Brain pericyte (primary cell): ENCODE measurements at places on chromosomes 2 and 18.

GRCh38 chr2:197500503-197501131, 438 bp downstream of the HSPE1 start:
- DNase-seq = no peak

DNA sequence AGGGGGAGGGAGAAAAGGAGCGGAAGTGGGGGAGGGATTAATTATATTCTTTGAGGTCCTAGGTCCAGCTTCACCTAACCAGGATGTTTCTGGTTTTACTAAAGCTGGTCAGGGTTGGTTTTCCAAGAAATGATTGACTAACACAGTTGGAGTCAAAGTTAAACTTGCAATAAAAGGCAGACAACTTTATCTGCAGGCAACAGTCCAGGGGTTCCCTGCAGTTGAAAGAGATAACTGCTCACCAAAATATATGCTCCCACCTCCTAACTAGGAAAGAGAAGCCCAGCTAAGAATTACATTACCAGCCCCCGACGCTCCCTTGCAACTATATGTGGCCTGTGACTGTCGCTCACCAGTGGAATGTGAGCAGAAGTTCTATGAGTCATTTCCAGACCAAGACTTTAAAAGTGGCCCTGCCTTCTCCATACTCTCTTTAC, 140.0 kb upstream of the PKDCC start:
- DNase-seq = no peak

- DNase-seq = no peak
These were observed 286.4 kb downstream of the TXNL1 start for GRCh38 chr18:56351911-56352500.

- no peak for DNase-seq
These were observed 68.8 kb upstream of the SERTAD2 start for GRCh38 chr2:64722291-64723044.

GRCh38 chr18:55314031-55314430, 274.0 kb downstream of the TCF4 start:
- DNase-seq = no peak

DNA sequence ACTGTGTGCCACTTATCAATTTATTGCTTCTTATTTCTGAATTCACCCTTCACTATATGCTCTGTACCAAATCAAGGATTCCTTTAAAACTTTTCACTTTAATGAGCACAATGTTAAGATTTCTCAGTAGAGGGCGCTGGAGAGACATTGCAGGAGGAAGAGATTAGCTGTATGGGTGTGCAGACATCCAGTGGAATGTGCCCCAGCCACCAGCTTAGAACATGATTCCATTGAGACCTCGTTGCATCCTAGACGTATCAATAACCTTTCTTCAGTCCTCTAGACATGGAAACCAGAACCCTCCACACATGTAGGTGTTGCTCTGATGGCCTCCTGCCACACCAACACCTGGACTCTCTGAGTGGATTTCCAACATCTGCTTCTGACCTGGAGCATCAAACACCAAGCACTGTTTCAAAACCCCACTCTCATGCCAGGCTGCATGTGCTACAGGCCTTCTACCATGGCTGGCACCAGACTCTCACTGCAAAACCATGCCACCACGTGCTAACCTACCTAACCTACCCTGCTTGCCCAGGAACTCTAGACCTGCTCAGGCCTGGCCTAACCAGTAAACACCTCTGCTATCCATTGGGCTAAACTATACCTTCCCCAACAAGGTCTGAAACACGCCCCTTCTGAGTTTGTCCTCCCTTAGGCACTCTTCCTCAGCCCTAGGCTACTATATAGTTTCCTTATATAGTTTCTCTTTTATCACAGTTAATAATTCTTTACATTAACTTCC, 633.2 kb upstream of the PKDCC start:
- DNase-seq = no peak

GRCh38 chr2:157257312-157258252, at the start of gene GALNT5:
TSS of gene GALNT5 (plus strand) at chr2:157257705. CDS start at chr2:157258083, 378 bp downstream.
- peak; percentile 47 for DNase-seq

DNA sequence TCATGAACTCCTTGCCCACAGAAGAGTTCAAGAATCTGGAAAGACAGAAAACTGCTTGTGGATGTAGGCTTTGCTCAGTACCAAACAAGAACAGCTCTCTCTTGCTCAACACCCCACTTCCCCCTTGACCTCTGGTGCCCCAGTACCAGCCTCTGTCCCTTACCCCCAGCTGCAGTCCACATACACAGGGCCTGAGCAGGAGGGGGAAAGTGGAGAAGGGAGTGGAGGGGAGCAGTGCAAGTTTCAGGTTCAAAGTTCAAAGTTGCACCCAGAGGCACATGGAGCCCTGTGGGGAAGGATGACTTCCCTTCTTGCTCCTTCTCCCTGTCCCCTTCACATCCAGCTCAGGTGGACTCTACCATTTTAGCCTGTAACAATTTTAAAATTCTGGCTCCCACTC, 61.1 kb upstream of the LPIN2 start:
- no peak for DNase-seq

DNA sequence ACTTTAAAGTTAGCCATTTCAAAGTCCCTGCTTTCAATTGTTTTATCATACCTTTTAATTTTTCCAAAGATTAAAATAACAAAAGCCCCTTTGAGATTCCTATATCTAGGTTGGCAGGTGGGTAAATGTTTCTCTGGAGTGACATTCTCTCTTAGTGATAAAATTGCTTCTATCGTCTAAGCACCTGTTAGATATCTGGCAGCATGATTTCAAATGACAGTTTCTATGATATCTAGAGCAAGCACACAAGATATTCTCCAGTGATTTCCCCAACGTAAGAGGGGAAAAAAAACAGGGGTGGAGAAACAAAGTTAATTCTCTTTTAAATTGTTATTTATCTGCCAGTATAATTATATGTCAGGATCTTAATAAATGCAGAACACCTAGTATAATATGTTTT, 610.2 kb downstream of the DSC3 start:
- DNase-seq = no peak

DNA sequence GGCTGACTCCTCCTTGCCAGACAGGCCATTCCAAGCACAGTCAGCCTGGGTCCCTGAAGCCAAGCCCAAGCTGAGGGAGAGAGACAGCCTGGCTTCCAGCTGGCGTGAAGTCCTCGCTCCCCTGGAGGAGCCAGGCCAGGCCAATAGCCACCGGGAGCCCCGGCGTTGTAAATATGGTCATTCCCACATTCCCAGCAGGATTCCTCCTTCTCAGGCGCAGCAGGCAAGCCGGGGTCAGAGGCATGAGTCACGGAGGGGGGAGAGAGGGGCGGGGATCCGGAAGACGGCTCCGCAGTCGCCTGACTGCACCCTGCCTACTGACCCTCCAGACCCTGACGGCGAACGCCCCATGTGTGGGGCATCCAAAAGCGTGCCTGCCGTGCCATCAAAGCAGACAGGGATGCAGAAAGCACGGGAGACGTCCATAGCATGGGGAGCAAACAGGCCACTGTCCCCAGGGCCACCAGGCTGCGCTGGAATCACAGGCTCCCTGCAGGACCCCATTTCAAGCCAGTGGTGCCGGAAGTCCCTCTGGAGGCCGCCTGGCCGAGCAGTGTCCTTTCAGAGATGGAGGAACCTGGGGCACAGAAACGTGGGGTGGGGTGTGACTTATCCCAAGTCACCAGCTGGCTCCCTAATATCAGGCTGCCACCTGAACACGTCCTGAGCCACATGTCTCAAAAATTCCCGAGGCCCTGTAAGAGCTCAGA, 48.2 kb downstream of the TWIST2 start:
- DNase-seq = peak; percentile 80

- DNase-seq = no peak
These were observed 78.6 kb upstream of the RGPD4 start for GRCh38 chr2:107747964-107748583.

GRCh38 chr18:54506516-54507261, 84.4 kb upstream of the DYNAP start:
- DNase-seq = no peak

DNA sequence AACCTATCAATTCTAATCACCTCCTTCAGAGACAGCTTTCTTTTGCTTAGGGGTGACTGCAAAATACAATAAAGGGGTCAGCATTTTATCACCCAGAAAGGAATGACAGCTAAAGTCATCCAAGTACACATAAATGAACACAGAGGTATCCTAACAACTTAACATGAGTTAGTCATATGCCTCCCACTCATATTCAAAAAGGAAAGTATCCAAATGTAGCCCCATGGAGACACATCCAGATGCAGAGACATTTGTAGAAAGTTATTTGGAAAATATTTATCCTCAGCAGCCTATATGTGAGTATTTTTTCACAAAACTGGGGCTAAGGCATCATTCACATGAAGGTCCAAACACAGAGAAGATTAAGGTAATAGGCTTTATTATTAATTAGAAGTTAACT, 1579.7 kb upstream of the SLC39A10 start:
- no peak for DNase-seq

- no peak for DNase-seq
These were observed 19.8 kb upstream of the ATOH8 start for GRCh38 chr2:85734015-85734414.

- DNase-seq = no peak
These were observed 38.1 kb downstream of the AFTPH start for GRCh38 chr2:64562148-64562784.

DNA sequence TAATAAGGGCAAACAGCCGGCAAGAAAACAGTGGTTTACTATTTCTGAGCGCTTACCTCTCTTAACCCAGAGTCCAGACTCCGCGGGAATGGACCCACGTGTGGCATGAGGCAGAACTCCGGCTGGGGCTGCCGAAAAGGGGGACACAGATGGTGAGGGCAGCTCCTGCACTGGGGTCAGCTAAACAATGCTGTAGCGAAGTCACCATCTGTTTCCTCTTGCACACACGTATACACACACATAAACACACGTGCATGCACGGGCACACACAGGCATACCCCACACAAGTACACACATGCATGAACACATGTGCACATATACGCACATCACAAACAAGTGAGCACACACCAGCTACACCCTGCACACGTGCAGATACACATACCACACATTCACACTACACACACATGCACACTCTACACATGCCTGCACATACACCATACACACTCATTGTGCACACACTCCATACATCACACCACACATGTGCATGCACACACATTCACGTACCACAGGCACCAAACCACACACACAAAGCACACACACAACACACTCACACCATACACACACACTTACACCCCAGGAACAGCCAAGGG, 105.9 kb upstream of the ID2 start:
- DNase-seq = no peak

DNA sequence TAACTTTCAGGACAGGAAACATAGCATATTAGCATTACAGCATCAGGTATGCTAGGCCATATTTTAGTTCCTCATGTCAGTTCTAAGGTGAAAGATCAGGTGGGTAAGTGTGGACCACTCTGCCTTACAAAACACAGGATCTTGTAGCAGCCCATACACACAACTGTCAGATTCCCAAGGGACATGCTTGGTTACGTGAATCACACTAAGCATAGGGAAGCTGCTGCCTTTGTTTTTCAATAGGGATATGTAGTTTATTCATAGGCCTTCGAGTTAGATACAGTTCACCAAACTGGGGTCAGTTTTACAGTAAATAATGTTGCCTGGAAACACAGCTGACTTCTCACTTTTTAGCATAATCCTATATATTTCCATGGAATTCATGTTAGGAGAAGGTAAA, 116.1 kb upstream of the OTX1 start:
- peak; percentile 33 for DNase-seq

DNA sequence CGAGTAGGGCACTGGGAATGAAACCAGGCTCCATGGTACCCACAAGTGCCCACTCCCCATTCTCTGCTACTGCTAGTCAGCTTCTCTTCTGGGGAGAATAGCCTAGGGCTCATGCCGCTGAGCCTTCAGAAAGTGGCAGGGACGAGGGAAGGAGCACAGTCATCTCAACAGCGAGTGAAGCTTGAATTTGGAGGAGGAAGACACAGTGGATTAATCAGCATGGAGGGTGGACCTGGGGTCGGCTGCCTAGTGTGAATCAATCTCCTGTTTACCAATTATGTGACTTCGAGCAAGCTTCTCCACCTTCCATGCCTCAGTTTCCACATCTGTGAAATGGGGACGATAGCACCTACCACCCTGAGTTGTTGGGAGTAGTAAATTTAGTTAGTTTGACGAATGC, 157.0 kb downstream of the SEPTIN10 start:
- no peak for DNase-seq

GRCh38 chr2:206477296-206477695, 34.0 kb downstream of the ADAM23 start:
- no peak for DNase-seq

DNA sequence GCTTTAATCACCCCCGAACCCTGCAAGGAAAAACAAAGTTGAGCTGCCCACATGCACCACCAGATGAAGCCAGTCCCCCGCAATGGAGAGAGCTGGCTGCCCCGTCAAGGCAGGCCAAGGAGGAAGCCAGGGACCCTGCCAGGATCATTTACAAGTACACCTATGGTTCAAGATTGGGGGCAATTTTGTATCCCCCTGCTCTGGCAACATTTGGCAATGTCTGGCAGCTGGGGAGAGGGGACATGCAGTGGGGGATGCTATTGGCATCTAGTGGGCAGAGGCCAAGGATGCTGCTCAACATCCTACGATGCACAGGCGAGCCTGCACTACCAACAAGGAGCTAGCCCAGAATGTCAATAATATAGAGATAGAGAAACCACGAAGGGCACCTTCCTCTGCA, 1.9 kb downstream of the ACTR1B start:
- DNase-seq = no peak

DNA sequence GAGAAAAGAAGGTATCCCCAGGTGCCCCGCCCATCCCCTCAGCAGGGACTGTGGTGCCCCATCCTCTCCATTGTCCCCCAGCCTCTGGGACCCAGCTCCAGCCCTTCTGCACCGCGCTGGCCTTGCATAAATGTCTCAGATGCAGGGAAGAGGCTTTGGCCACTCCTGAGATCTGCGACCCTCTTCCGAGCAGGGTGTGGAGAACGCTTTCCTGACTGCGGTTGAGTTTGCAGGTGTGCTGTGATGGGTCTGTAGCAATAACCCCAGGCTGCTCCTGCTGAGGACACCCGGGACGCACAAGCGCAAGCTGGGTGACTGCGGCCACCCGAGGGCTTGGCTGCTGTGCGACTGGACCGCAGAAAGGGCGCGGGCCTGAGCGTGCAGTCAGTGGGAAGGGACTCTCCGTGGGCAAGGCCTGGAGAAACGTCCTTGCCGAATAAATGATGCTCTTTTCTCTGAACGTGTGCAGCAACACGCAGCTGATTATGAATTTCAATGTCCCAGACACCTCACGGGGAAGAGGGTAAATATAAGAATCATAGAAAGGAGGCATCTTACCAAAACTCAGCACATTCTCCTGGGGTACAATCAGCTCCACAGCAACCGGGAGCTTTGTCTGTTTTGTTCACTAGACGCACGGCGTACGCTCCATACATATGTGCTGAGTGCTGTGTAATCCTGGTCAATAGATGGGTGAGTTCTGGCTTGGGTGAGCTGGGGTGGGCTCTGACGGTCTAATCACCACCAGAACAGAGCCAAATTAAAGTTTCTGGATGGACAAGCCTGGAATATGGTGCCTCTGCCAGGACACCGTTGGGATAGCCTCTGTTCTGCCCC, 67.5 kb upstream of the ZNF516 start:
- no peak for DNase-seq

DNA sequence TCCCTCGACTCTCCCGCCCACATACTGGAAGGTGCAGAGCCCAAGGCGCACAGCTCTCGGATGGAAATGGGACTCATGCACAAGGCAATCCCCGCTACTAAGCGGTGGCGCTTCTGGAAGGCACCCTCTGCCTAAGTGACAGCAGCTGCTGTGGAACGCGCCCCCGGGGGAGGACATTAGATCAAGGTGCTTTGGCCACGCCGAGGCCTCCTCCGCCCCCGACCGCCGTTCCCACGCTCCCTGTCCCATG, 202 bp downstream of the MCEE start:
- peak; percentile 41 for DNase-seq
